ENCODE measurements at places on chromosomes 4 and X. TPM values are rescaled to one million over a fixed set of nuclear protein-coding genes. Genes with fewer than 3 reads are reported as not detected.

The SPRY1 gene
- 61.4 TPM for total RNA-seq

The MAGEA1 gene
- not detected for total RNA-seq

DNA sequence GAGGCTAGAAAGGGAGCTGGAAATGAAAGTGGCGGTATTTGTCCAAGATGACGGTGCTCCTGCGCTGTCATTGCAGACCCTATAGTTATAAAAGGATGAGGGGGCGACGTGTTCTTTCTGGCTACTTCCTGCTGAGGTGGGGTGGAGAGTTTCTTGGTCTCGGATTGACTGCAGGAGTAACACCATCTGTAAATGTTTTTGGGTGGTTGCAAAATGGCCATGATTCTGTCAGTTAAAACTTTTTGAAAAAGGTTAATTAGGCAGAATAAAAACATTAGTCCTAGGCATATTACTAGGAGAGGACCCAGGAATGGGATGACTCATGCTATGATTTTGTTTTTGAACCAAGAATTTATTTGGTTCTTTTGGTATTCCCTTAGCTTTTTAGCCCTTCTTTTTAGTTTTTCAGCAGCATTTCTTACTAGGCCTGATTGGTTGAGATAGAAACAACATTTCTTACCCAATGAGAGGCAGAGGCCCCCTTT, 53.1 kb downstream of the USP11 start:
- no peak for DNase-seq

DNA sequence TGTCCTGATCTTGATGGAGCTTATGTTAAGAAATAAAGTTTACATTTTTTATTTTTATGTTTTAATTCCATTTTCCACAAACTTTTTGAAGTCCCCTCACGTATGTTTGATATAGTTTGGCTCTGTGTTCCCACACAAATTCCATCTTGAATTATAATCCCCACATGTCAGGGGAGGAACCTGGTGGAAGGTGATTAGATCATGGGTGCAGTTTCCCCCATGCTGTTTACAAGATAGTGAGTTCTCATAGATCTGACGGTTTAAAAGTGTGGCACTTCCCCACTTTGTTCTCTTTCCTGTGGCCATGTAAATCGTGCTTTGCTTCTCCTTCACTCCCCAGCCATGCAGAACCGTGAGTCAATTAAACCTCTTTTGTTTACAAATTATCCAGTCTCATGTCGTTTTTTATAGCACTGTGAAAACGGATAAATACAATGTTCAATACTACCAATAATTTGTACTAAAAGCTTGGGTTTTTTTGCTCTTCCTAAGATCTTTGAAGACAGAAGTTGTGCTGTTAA, 89.8 kb downstream of the PAPSS1 start:
- DNase-seq, result no peak

DNA sequence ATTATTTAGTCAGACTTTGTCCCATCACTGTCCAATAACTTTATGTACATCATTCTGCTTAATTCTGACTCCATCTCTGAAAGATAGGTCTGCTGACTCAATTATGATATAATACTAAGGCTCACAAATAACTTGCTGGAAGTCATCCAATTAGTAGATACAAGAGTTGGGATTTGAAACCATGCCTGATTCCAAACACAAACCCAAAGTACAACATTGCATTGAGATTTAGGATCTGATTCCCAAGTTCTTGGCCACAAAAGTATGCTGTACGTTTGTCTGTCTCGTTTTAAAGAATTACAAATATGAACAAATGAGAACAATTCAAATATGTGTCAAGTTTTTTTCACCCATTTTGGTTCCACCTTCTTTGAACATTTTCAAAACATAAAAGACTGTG, 108.8 kb downstream of the AMELX start:
- no peak for DNase-seq

The PDCL2 gene
- total RNA-seq, result not detected

DNA sequence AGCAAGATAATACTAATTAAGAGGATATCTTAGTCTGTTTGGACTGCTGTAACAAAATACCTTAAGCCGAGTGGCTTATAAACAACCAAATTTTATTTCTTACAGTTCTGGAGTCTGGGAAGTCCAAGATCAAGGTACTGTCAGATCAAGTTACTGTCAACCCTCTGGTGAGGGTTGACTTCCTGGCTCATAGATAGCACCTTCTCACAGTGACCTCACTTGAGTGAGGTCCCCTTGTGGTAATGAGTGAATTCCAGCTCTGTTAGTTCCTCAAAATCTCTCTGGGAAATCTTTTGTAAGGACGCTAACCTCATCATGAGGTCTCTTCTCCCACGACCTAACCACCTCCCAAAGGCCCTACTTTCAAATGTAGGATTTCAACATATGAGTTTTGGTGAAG, 36.9 kb upstream of the ADGRA3 start:
- no peak for DNase-seq

The NEXMIF gene
- total RNA-seq, result not detected

Data from chondrocyte (in vitro differentiated cells).